Lung microvascular endothelial cell (primary cell): ENCODE measurements at places on chromosomes 12 and 14. TPM values are rescaled to one million over a fixed set of nuclear protein-coding genes. Genes with fewer than 3 reads are reported as not detected.

DNA sequence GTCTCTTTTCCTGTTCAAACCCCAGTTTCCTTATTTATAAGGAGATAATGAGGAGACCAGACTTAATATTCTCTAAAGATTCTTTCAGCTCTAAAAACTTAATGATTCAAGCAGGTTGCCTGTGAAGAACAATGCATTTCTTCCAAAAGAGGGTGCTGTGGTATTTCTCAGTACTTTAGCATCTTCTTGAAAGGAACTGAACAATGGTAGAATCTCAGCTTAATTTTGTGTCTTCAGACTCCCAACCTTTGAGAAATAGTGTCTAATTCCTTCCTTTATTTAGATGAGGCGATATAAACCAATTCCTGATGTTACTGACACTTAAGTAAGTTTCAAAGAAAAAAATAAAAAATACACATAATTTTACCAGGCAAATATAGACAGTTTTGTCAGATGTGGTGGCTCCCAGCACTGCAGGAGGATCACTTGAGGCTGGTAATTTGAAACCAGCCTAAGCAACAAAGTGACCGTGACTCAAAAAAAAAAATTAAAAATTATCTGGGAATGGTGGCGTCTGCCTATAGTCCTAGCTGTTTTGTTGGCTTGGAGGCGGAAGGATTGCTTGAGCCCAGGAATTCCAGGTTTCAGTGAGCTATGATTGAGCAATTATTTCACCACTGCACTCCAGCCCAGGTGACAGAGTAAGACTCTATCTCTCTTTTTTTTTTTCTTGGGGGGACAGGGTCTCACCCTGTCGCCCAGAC, 76.9 kb upstream of the PSMA6 start:
- DNase-seq = peak; percentile 14

DTX1 gene
- 0.65 and 4.6 TPM in 2 replicates for total RNA-seq

GRCh38 chr14:99604766-99605298, 825 bp upstream of the CCDC85C start:
- peak; percentile 50 for DNase-seq

SLC10A1 gene
- total RNA-seq = not detected in 2 replicates

GRCh38 chr12:101551362-101552114, 43.2 kb upstream of the MYBPC1 start:
- no peak for DNase-seq

DNA sequence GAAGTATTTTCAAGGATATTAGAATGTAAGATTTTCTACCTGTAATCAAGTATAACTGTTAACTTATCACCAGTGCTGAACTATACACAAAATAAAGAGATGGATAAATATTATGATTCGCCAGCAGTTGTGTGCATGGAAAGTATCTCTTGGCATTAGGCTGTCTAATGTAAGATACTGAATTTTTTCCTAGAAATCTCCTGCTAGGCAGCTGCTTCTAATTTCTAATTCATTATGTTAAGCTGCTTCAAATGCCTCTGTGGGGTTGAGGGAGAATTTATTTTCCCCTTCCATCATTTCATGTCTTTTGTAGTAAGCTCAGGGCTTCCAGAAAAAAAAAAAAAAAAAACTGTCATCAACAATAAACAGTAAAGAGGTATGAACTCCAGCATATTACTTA, 516.0 kb downstream of the DIO2 start:
- no peak for DNase-seq

DNA sequence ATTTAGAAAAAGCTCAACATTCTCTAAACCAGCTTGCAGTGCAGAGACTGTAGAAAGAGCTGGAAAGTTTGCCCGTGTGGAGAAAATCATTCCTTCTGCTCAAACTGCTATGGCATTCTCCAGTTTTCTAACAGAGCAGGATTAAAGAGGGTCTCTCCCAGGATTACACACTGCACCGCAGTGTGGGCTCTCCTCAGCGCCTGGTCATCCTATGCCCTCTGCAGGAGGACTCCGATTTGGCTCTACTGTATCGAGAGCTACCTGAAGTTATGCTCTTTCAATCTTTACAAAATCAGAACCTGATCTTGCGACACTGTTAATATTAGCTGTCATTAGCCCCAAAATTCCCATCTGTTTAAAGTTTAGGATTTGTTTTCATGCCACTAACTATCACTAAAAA, 33.0 kb downstream of the BHLHE41 start:
- DNase-seq = peak; percentile 17

DLGAP5 gene
- 3.6 and 18.3 TPM in 2 replicates for total RNA-seq

- no peak for DNase-seq
Measured at GRCh38 chr14:93787465-93788292, 606 bp downstream of the PRIMA1 start.

- DNase-seq = no peak
Measured at GRCh38 chr12:18045446-18045992, 44.5 kb downstream of the RERGL start.

GRCh38 chr12:25959071-25959961, 834 bp downstream of the RASSF8 start:
- DNase-seq = peak; percentile 67

DNA sequence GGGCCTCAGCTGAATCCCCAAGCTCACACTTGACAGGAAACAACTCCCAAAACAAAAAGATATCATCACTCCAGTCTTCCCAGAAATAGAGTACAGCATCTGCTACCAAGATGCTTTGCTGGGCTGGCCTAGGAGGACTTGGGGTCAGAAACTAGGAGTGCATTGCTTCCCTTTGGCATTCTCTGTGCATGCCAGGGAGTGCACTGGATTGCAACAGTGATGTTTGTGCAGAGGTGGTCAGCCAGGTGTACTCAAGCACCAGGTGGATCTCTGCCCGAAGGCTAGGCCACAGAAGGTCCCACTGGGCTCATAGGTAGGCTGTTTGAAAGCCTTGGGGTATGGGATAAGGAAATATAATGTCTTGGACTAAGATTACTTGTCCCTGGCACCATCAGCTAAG, 51.1 kb downstream of the RAB35 start:
- no peak for DNase-seq

DNA sequence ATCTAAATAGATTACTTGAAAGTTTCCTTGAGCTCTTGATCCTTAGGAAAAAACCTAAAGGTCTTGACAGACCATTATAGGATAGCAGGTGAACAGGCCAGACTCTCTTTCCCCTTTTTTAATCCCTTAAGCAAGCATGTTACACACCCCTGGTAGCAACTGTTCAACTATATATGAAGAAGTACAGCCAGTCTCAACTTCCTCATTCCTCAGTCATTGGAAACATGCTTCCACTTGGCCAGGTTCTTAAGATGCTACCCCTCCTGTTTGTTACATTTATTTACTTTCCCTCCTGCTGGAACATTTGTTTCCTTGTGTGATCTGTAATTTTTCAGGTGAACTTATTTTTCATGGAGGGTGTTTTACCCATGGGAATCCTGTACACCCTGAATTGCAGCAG, 124.1 kb downstream of the ARMH4 start:
- no peak for DNase-seq

DNA sequence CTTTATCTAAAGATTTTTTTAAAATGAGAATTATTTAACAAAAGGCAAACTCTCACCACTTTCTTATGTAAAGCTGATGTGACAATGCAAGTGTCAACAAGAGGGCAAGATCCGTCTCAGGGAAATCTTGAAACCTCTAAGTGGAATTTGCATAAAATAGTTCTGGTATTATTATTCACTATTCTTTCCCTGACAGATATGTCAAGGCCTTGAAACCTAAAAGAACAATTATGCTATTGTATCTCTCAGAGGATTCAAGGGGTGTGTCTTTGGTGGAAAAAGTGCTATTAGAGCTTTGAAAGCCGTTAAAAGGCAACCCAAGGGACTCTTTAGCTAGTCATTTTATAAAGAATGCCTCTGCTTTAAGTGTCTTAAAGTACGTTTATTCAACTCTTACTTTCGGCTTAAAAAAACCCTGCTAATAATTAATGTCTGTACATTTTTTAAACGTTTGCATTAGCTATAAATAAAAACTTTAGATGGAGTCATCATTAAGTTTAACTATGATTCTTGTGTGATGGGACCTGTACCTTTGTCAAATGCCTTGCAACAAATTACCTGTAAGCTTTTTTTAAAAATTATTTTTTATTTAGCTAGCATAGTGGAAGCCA, 585.5 kb downstream of the VRK1 start:
- DNase-seq = no peak

SYT1 gene
- 2.0 and 5.4 TPM in 2 replicates for total RNA-seq

DNA sequence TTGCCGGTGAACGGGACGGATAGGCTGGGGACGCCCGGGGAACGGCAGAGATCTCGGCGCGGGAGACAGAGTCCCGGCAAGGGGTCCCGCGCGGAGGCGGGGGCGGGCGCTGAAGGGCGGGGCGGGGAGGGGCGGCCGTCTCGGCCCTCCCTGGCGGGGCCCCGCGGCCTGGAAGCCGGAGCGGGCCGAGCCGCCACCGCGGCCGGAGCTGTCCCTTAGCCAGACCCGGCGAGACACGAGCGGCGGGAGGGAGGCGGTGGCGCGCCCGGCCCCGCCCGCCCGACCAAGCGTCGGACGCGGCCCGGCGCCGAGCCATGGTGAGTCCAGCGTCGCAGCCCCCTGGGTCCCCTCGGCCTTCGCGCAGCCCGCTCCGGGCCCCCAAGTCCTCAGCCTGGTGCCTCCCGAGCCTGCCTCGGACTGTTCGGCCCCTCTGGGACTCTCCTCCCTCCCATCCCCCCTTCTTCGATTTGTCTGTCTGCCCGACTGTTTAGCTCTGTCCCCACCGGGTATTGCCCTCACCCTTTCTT, at the start of gene ARHGEF40:
TSS of gene ARHGEF40 (plus strand) at position 222 of the 527 bp plus-strand sequence. CDS start at position 315, 93 bp downstream.
- DNase-seq = peak; percentile 43

DNA sequence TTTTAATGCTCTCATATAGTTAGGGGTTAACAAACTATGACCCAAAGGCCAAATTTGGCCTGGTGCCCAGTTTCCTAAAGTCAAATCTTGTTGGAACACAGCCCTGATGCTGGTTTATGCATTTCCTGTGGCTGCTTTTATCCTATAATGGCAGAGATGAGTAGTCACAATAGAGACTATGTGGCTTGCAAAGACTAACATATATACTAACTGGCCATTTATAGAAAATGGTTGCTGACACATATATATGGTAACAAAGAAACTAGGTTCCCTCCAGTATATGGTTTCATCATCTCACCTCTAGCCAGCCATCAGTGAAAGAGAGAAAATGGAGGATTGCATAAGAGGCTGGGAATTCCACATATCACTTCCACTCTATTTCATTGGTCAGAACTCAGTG, 10.8 kb downstream of the NAV3 start:
- peak; percentile 95 for DNase-seq

- no peak for DNase-seq
Measured at GRCh38 chr12:57936513-57936883, 4.9 kb upstream of the ATP23 start.

GRCh38 chr14:22517117-22517720, 71.8 kb downstream of the DAD1 start:
- DNase-seq = no peak

ADAMTS20 gene
- not detected in 2 replicates for total RNA-seq

DNA sequence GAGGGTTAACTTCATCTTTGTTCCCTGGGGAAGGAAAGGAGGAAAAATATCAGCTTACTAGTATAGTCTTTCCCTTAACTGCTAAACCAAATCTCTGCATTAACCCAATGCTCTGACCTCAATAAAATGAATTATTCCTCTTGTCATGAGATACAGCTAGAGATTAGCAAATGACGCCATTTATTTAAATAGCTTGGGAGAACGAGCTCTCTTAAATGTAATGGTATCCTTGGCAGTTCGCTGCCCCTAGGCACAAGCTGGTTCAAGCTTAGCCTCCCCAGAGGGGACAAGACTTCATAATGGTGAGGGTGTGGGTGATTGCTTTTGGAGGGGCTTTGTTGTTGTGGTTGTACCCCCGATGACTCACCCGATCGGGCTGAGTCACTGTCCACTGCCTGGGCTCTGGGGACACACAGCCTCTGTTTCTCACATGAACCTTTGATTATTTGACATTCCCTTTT, 19.6 kb downstream of the FNTB start:
- DNase-seq = no peak

- DNase-seq = no peak
Measured at GRCh38 chr12:81261508-81262207, 183.8 kb downstream of the ACSS3 start.

DNA sequence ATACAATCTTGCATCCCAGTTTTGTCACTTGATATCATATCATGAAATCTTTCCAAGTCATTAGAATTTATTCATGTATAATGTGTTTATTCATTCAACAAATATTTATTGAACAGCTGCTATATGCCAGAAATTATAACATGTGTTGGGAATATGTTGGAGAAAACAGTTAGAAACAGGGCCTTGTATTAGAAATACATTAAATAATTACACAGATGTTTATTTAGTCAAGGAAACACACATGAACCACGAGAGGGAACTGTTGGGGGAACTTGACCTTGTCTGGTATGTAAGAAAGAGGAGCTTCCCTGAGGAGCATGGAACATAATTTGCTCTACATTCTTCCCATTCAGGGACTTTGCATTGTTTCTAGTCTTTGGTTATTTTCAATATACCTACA, 191.7 kb upstream of the FRMD6 start:
- DNase-seq = no peak

OAS2 gene
- total RNA-seq = 0.60 and 3.3 TPM in 2 replicates

DNA sequence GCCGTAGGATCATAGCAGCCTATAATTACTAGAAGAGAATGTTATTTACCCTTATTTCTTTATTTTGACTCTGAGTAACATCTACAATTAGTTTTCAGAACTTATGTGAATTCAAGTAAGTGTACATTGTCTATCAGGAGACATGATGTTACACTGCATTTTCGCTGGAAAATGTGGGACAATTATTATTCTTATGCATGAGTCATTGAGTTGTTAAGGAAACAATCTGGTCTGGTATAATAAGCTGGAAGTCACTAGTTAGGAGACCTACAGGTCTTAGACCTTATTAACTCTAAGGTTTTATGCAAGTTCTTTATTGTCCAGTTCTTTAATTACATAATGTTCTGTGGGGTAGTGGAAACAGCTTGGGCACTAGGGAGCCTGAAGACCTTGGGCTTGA, 5.8 kb downstream of the KTN1 start:
- DNase-seq = peak; percentile 69

GRCh38 chr12:121748571-121749265, 36.2 kb downstream of the TMEM120B start:
- DNase-seq = peak; percentile 96

CMA1 gene
- not detected in 2 replicates for total RNA-seq

DNA sequence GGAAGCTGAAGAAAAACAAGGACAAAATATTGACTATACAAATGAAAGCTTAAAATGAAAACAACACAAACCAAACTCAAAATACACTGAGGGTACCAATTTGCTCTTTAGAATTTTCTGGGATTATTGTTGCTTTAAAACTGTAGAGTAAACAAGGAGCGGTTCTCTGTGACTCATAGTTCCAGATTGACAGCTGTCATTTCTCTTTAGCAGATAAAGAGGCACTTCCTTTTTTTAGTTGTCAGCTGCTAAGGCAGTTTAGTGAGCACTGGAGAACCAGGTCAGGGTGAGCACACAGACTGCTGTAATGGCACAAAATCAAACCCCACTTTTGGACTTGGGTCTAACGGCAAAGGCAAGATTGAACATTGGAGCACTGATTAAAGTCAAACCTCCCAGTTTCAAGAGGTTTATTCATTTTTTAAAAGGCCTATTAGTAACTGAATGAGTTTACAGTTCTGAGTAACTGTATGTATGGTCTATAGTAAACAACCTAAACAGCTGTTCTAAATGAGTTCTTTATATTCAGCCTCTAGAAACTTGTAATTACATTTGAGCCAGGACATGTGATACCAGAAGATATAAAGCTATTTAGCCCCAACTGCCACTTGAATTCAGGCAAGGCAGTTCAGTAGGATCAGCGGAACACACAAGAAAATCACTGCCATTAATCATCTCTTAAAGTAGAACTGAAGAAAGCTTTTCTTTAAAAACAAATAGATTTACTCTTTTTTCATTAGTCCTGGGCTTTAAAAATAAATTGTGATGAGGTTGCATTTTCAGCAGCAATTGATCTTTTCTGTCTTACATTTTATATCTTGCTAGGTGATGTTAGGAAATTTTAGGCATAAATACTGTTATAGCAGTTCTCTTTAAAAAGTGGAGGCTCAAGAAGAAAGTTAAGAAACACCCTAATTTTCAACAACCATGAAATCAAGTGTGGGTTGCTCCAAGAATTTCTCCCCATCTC, 71.7 kb upstream of the PRICKLE1 start:
- no peak for DNase-seq
